ENCODE measurements at places on chromosomes 7 and 10.
A peak's percentile ranks its signal among the peaks of the same experiment; 100 is the strongest.

DNA sequence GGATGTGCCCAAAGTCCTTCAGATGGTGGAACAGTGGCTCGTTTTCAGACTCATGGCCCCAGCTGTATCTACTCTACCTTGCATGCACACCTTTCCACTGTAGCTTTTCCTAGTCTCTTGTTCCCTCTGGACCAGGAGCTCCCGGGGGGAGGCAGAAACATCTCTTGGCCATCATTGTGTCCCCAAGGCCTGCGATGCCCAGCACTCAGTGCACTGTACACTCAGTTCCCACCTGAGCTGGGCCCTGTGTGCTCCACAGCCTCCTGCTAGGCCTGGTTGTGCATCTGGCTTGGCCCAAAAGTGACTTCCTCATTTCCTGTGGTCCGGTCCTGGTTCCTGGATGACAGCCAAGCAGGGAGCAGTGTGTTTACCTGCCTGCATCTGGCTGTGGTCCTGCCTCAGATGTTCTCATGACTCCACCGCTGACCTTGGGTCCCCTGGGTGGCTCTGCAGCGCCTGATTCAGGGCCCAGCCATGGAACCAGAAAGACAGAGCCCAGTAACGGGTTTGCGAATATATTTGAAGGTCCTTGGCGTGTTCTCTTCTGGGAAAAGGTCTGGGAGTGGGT, 9.9 kb upstream of the DOCK1 start:
- no peak for DNase-seq

DNA sequence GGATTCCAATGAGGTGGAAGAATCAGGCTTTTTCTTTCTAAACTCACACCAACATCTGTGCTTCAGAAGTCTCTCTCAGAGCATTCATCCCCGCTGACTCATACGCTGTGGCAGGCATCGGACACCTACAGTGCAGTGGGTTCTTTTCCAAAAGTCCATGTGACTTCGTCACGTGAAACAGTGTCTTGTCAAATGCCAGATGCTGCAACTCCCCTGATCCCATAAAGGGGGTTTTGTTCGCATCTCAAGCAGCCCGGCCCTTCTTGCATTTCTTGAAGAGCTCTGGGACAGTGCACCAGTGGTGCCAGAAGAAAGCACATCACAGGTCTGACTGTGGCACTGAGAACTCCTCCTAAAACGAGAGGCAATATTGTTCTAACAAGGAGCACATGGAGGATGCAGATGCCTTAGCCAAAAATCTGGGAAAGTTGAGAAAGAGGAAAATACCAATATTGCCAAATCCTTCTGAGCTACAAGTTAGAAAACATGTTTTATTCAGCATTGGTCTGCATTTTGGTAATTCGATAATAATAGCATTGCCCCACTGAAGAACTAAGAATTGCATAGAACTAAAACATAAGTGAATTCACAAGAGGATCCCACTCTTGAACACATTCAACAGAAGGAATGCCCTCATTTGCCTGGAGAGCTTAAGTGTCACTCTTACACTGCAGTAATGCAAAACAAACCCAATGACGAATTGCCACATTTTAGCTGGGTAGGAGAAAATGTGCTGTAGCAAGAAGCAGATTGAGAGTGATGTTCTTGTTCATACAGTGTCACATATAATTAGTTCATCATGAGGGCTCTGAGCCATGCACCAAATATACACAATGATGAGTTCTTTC, 204.4 kb downstream of the CXCL12 start:
- no peak for DNase-seq

DNA sequence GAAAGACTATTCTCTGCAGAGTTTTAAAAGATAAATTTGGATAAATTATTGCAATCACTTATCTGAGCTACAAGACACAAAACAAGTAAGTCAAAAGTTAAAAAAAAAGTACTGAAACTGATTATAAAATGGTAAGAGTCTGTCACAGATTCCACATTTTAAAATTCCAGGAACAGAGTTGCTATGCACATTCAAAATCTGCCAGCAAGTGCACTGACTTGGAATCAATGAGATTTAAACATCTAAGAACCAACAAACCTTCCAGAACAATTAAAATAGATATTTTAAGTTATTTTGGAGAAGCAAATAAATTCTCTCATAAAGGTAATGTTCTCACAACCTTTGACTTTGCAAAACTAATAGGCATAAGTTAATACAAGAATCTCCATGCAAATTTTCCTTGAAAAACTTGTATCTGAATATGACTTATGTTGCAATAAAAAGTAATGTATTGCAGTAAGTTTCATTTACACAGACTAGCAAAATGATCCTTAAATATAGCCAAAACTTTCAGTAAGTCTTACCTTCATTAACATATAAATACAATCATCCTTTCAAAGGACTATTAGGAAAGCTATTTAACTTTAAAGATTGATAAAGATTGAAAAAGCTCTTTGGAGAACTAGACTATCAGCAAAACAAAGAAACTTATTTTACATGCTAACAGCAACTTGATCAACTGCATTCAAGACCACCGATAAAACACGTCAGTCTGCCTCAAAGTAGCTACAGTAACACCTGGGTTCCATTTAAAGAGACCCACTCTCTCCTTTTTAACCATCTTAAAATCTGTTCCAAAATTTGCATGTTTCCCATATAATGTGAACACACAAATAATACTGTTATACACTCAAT, 4.4 kb downstream of the ETV1 start:
- no peak for DNase-seq

- DNase-seq = no peak
Measured at GRCh38 chr7:24702755-24703154, 54.5 kb downstream of the GSDME start.

DNA sequence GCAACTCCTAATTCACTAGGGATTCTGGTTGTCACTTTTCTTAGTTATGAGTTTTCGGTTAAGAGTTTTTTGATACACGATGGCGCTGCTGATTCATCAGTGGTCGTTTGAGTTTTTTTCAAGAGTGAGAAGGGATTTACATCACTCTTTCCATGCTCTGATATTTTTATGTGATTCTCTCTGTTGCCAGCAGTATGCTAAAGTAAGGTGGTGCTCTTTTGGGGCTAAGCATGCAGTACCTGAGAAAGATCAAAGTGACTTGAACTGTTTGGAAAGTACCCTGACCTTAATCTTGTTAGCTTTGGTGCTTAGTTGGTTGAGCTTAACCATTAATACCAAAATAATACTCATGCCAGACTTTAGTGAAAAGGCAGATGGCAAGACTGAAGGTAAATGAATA, 28.1 kb downstream of the STAMBPL1 start:
- no peak for DNase-seq

- DNase-seq = no peak
Measured at GRCh38 chr7:149196705-149197171, 1.4 kb downstream of the ZNF282 start.

DNA sequence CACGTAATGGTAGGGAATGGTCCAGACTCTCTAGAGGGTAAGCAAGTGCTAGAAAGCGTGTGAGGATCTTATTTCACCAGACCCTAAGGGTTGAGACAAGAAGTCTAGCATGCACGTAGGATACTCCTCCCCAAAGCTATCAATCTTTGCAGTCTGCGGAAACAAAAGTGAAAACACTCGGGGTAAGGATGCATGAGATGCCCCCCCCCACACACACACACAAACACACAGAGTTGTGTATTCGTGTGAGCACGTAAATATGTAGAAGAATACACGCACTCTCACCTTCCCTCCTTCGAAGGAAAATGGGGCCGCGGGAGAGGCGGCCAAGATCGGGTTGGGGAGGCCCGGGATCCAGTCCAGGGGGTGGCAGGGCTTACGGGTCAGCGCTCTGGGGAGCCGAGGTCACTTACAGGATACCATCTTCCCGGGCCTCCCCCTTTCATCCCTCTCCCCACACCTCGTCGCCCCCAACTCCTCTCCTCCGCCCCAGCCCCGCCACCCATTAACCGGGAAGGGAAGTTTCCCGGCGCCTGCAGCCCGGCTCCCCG, 455 bp downstream of the CUL2 start:
- no peak for DNase-seq

DNA sequence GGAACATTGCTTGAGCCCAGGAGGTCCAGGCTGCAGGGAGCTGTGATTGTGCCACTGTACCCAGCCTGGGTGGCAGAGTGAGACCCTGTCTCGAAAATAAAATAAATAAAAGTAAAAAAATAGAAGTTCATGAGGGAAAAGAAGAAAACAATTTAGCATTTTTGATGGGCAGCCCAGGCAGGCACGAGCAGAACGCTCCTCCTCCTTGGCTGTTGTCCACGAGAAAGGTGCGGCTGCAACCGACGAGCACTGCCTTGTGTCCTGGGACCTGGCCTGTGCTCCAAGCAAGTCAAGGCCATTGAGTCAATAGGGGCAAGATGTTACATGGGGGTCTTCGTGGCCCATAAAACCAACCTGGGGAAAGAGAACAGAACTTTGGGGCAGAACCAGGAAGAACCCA, 25.6 kb downstream of the EBF3 start:
- DNase-seq = no peak

GRCh38 chr7:6533893-6534495, 17.3 kb downstream of the GRID2IP start:
- peak; percentile 53 for DNase-seq

DNA sequence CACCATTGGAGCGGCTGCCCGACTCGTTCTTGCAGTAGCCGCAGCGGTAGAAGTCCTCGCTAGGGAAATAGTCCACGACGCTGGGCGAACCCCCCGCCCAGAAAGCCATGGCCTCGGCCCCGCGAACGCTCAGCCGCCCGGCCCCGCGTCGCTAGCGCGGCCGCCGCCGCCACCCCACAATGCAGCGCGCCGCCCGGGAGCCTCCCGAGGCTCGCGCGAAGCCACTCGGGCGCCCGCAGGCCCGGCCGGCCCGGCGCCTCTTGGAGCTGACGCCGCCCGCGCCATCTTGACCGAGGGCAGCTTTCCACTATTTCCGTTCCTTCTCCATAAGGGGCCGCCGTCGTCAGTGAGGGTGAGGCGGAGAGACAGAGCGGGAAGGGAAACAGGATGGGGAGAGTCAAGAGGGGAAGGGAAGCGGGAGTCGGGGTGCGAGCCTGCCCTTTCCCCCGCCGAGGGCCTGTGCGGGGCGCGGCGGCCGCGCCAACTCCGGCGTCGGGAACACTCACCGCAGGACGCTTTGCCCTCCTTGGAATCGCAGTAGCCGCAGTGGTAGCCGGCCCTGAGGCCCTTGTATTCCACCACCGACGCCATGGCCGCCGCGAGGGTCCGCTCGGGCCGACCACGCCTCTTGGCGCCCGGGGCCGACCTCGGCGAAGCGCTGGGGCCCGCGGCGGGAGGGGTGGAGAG, at the start of gene ATE1:
Gene ATE1, minus strand, starts transcription at position 191 of the 687 bp plus-strand sequence. Its CDS starts 82 bp downstream, at position 109.
- peak; percentile 71 for DNase-seq

- DNase-seq = no peak
Measured at GRCh38 chr7:144771174-144771573, 64.7 kb downstream of the TPK1 start.

DNA sequence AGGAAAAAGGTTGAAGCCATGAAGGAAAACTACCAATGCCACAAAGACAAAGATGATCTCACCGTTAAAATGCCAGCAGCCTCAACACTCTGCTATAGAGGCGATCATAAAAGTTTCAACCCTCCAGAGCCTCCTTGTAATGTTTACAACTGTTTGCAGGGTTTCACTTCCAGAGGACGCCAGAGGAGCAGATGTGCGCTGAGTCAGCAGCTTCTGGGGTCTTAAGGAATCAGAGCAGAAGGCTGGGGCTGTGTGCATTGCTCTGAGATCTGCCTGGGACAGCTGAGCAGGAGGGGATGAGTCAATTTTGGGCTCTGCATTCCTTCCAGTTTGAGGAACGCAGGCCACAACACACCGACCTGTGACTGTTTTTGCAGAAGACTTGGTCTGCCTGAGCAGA, 98.3 kb downstream of the TMEM130 start:
- DNase-seq = no peak

DNA sequence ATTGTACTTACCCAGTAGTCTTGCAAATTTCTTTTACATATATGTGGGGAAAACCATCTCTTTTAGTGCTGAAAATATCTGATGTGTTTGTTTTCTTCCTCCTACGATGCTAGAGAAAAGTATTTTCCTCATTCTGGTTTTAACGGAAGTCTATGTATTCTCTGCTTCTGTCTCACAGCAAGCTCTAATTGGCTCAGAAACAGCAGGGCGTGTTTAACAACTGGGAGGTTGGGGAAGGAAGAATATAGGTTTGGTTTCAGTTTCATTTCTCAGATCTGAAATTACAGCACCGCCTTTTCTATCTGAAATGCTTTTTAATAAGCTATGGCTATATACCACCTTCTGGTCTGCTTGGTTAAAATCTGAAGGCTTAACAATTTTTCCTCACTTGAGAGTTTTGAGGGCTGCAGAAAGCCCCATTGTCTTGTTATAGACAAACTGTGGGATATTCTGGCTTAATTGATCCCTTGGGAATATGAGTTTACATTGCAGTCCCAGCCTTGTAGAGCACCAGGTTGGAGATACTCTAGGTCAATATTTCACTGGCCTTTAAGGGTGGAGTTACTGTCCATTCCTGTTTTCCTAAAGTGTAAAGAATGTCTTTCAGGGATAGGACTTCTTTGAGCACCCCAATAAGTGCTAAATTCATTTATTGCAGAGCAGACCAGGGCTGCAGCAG, at the start of gene SAMD9:
Gene SAMD9, minus strand, starts transcription at position 128 of the 679 bp plus-strand sequence. CDS start 11,882 bp downstream, outside the sequence.
- peak; percentile 5 for DNase-seq

DNA sequence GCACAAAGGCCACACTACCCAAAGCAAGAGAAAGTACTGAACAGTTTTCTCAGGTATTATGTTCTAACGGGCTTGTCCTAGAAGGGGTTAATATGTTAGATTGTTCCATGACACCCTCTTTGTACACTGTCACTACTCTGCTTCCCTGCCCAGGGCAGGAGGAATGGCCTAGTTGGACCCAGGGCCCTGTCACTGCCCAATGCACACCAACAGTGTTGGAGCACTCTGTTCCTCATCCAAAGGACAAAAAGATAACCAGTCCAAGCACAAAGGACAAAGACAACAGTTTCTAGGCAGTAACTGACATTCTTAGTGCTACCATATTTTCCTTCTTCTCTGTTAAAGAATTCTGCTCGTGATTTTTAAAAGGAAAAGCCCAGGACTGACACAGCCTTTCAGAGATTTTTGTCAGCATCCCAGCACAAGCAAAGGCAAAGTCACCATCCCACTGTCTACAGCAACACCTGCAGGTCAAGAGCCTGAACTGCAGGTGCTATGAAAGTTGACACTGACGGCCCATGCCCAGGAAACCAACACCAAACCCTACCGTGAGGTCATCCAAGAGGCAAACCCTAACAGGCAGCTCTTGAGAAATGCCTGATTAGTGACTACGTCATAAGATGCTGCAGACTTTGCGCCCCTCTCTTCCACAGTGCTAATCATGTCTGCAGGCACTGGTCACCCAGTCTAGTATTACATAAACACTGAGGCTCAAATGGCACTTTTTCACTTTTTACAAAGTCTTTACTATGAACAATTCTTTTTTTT, 13.2 kb downstream of the NUDCD3 start:
- DNase-seq = peak; percentile 43
